Uterus (tissue), 4 donors: ENCODE measurements at places on chromosomes 2 and 18. TPM values are rescaled to one million over a fixed set of nuclear protein-coding genes. Genes with fewer than 3 reads are reported as not detected.

DNA sequence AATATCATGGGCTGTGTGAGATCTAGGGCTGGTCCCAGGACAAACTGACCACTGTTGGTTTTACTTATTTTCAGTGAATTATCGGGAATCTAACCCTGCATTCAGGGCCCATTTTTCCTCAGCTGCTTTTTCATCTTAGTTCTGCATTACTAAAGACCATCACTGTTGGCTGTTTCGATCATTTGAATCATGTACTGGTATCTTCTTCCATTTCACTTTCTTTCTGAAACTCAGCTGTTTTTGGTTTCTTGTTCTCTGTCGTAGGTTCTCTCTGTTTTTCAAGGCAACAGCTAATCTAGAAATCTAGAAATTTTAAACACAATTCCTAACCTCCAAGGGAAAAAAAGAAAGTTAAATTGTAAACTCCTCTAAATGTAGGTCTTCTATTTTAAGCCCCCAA lies 159.9 kb upstream of the SESTD1 start:
- no peak overlapping the region for H3K27ac ChIP-seq
- no peak overlapping the region for H3K4me3 ChIP-seq

GRCh38 chr18:3867864-3868311 lies 417.9 kb downstream of the TGIF1 start:
- no peaks in the 10 kb centered on the region for H3K36me3 ChIP-seq
- H3K27ac ChIP-seq: peak overlapping the region; percentile 67
- H3K4me1 ChIP-seq: no peaks in the 10 kb centered on the region
- DNase-seq: no peak

GRCh38 chr2:212177724-212178123 lies 360.9 kb downstream of the ERBB4 start:
- H3K36me3 ChIP-seq: no peaks in the 10 kb centered on the region
- DNase-seq: no peak
- H3K27me3 ChIP-seq: no peaks in the 10 kb centered on the region
- H3K27ac ChIP-seq: no peak overlapping the region

The NT5DC4 gene
- not detected for total RNA-seq

- no peaks in the 10 kb centered on the region for H3K27me3 ChIP-seq
- H3K4me3 ChIP-seq: no peak overlapping the region
- peak; percentile 72 for DNase-seq
Measured at GRCh38 chr2:28134262-28134812, 243.8 kb downstream of the BABAM2 start.

DNA sequence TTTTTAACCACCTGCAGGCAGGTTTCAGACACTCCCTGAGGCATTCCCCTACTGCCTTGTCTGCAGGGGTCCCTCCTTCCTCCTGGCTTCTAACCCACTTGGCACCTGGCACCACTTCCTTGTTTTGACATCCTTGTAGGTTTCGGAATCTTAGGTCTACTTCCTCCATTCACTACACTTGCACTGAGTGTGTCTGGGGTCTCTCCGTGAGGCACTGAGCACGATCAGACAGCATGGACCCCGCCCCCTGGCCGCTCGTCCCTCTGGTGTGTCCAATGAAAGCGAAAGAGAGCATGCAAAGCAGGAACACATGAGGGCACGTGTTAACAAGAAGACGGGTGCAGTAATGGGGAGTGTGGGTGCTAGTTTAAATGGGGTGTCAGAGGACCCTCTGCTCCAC lies 63.8 kb downstream of the HAUS1 start:
- H3K27me3 ChIP-seq: no peaks in the 10 kb centered on the region
- no peak overlapping the region for H3K27ac ChIP-seq
- H3K4me3 ChIP-seq: no peak overlapping the region
- H3K4me1 ChIP-seq: no peaks in the 10 kb centered on the region

The TEX44 gene
- not detected for total RNA-seq

DNA sequence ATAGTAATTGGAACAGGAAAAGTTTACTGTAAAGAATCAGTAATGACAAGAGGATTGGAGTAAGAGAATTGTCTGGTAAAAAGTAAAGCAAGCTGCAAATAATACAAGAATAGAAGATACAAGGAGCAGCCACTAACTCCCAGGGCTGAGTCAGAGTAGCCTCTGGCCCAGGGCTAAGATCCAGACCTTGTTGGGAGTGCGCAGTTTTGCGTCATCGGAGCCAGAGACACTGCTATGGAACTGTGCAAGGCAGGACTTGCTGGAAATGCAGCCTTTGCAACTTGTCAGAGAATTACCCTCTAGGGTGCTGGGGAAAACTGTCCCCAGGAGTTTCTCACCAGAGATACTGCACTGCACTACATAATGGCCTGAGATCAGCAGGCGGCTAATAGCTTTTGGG lies 135.2 kb downstream of the NYAP2 start:
- no peaks in the 10 kb centered on the region for H3K36me3 ChIP-seq
- no peaks in the 10 kb centered on the region for H3K4me1 ChIP-seq
- H3K4me3 ChIP-seq: no peak overlapping the region
- no peak for DNase-seq
- H3K27me3 ChIP-seq: no peaks in the 10 kb centered on the region
- no peak overlapping the region for H3K27ac ChIP-seq

The LHCGR gene
- total RNA-seq: not detected

DNA sequence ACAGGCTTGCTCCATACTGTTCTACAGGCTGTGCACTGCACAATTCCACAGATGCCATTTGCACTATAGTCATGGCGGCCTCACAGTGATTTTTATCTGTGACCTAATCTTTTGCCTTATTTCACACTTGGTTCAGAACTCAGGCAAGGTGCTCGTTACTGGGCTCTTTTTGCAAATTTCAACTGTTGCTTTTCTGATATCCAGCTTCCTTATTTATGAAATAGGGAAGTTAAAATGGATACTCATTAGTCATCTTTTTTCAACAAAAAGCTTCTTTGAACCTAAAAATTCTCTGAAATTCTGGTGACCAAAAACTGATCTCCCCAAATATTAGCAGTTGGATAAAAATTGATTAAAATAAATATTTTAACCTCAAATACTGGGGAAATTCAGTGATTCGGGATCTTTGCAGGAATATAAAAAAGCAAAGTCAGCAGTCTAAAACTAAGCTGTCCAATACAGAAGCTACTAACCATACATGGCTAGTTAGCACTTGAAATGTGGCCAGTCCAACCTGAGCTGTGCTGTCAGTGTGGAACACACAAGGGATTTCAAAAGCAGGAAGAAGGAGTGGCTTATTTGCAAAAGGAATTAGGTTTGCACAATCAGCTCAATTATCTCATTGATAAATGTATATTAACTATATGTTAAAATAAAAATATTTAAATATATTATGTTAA lies 134.4 kb downstream of the COL4A4 start:
- no peak overlapping the region for H3K4me3 ChIP-seq
- no peaks in the 10 kb centered on the region for H3K4me1 ChIP-seq
- no peak overlapping the region for H3K27ac ChIP-seq

- peak; percentile 82 for DNase-seq
- peak within 1 kb of the TSS; percentile 93 for H3K27ac ChIP-seq
- peak within 1 kb of the TSS; percentile 62 for H3K4me3 ChIP-seq
Measured at GRCh38 chr18:2846636-2847316, at the start of gene EMILIN2. EMILIN2 (plus strand) TSS chr18:2847006; CDS start chr18:2847189, 183 bp downstream.

- H3K4me1 ChIP-seq: no peaks in the 10 kb centered on the region
- H3K4me3 ChIP-seq: no peak overlapping the region
- no peak overlapping the region for H3K27ac ChIP-seq
- H3K36me3 ChIP-seq: no peaks in the 10 kb centered on the region
- no peaks in the 10 kb centered on the region for H3K27me3 ChIP-seq
- DNase-seq: no peak
Measured at GRCh38 chr2:78245394-78246135, 723.4 kb upstream of the LRRTM4 start.

The KANSL1L gene
- 81.8 TPM for total RNA-seq

The POLR1A gene
- total RNA-seq: 11.3 TPM

DNA sequence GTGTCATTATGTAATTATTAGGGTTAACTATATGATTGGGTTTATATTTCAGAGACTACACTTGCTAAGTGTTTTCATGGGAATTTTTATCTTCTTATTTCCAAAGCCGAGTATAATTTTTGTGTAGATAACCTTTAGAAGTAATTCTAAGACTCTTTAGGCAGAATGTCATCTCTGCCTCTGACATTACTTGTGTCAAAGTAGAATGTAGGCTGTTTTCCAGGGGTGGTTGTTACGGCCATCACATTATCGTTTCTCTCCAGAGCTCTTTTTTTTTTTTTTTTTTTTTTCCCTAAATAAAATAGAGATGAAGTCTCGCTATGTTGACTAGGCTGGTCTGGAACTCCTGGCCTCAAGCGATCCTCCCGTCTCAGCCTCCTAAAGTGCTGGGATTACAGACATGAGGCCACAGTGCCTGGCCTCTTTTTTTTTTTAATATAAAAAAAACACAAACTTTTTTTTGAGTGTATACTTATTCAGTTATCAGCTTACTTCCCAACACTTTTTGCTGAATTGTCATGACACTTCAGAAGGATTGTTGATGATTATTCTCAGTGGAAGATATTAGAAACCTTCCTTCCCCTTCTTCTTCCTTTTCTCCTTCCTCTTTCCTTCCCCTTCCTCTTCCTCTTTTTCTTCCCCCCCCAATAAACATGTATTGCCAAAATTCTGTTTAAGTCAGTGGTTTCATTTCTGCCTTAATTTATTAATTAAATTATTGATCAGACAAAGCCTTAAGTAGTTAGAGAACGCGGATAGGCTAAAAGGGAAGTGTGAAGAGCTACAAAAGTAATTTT lies 2.3 kb downstream of the PIKFYVE start:
- no peak overlapping the region for H3K4me3 ChIP-seq
- no peak overlapping the region for H3K27ac ChIP-seq
- H3K36me3 ChIP-seq: no peaks in the 10 kb centered on the region
- DNase-seq: no peak

The LYG1 gene
- 0.29 TPM for total RNA-seq

- no peaks in the 10 kb centered on the region for H3K36me3 ChIP-seq
- H3K4me3 ChIP-seq: no peak overlapping the region
- no peak overlapping the region for H3K27ac ChIP-seq
- no peaks in the 10 kb centered on the region for H3K4me1 ChIP-seq
Measured at GRCh38 chr18:27599202-27599829, 414.2 kb upstream of the CHST9 start.

DNA sequence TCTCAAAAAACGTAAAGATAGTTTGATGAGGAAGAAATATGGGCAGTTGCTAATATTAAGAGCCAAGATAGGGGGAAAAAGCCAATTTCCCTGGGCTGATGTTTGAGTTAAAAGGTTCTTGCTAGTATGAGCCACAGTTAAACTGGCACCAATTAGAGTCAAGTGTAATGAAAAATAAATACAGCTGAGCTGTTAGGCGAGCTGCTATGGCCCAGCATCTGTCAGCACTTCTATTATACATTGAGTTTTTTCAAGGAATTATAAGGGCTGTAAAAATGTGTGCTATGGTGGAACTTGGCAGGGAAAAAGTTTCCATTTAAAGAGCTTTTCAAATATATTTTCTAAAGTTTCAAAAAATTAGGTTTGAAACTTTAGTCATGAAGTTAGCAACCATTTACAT lies 279.6 kb downstream of the CYRIA start:
- H3K27ac ChIP-seq: no peak overlapping the region
- no peak overlapping the region for H3K4me3 ChIP-seq
- H3K4me1 ChIP-seq: no peaks in the 10 kb centered on the region
- DNase-seq: no peak

The CD8B2 gene
- total RNA-seq: not detected

- no peaks in the 10 kb centered on the region for H3K36me3 ChIP-seq
- no peaks in the 10 kb centered on the region for H3K27me3 ChIP-seq
- no peak overlapping the region for H3K4me3 ChIP-seq
- no peaks in the 10 kb centered on the region for H3K4me1 ChIP-seq
- H3K27ac ChIP-seq: no peak overlapping the region
Measured at GRCh38 chr2:12448846-12449505, 267.8 kb upstream of the TRIB2 start.

DNA sequence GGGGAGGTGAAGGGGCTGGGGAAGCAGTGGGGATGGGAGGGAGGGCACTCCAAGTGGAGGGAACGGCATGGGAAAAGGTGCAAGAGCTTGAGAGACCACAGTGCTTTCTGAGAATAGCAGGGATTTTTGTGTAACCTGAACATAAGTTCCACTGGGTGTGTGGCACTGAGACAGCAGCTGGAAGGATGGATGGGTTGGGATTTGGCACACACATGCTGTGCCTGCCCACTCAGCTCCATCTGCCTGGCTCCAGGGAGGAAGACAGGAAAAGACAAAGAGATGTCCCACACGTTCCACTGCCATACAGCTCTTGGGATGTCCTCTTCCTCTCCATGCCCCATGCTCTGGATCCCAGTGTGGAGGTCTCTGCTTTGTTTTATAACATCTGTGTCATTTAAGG lies 114.1 kb upstream of the TEX51 start:
- H3K27ac ChIP-seq: no peak overlapping the region
- no peak for DNase-seq
- no peak overlapping the region for H3K4me3 ChIP-seq
- H3K4me1 ChIP-seq: no peaks in the 10 kb centered on the region
- no peaks in the 10 kb centered on the region for H3K27me3 ChIP-seq

GRCh38 chr2:30293303-30293921 lies 62.1 kb downstream of the LBH start:
- no peaks in the 10 kb centered on the region for H3K27me3 ChIP-seq
- H3K4me3 ChIP-seq: no peak overlapping the region
- DNase-seq: peak; percentile 46
- no peak overlapping the region for H3K27ac ChIP-seq
- no peaks in the 10 kb centered on the region for H3K4me1 ChIP-seq

DNA sequence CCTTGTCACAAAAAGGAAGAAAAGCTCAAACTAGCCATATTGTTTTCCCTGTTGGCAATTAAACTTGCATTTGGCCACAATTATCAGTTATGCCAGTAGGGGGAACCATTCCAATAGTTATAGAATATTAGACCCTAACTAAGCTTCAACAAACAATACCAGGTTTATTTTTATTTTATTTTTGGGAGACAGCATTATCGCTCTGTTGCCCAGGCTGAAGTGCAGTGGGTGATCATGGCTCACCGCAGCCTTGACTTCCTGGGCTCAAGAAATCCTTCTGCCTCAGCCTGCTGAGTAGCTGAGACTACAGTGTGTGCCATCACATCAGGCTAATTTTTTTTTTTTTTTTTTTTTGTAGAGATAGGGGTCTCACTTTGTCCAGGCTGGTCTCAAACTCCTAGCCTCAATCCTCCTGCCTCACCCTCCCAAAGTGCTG lies 102.1 kb downstream of the ATAD2B start:
- no peaks in the 10 kb centered on the region for H3K27me3 ChIP-seq
- H3K27ac ChIP-seq: no peak overlapping the region
- DNase-seq: no peak
- H3K36me3 ChIP-seq: no peaks in the 10 kb centered on the region
- H3K4me1 ChIP-seq: no peaks in the 10 kb centered on the region
- no peak overlapping the region for H3K4me3 ChIP-seq

DNA sequence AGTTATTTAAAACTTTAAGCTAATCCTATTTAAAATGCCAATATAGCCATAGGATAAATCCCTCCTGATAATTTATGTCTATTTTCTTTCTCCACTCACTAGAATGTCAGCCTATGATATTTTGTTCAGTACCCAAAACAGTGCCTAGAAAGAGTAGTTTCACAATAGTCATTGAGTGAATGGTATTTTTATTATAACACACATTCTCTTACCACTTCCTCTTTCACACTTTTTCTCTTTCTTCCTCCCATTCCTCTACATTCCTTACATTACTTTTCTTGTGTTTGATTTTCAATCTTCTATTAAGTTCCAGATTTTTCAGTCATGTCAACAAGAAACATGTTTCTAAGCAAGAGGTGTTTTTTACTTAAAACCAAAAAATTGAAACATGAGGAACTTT lies 327.6 kb upstream of the UBE2E3 start:
- H3K4me3 ChIP-seq: no peak overlapping the region
- DNase-seq: no peak
- H3K36me3 ChIP-seq: no peaks in the 10 kb centered on the region
- no peaks in the 10 kb centered on the region for H3K4me1 ChIP-seq
- H3K27ac ChIP-seq: no peak overlapping the region

- no peaks in the 10 kb centered on the region for H3K4me1 ChIP-seq
- H3K27ac ChIP-seq: no peak overlapping the region
- H3K36me3 ChIP-seq: no peaks in the 10 kb centered on the region
- DNase-seq: no peak
- H3K4me3 ChIP-seq: no peak overlapping the region
Measured at GRCh38 chr18:46333431-46334135, 229.4 kb downstream of the HAUS1 start.
